ENCODE measurements at places on chromosomes 6 and 20.

- no peak for DNase-seq
Measured at GRCh38 chr6:155291291-155291690, 23.0 kb downstream of the TFB1M start.

- DNase-seq: no peak
Measured at GRCh38 chr6:149563203-149563927, 2.8 kb upstream of the GINM1 start.

DNA sequence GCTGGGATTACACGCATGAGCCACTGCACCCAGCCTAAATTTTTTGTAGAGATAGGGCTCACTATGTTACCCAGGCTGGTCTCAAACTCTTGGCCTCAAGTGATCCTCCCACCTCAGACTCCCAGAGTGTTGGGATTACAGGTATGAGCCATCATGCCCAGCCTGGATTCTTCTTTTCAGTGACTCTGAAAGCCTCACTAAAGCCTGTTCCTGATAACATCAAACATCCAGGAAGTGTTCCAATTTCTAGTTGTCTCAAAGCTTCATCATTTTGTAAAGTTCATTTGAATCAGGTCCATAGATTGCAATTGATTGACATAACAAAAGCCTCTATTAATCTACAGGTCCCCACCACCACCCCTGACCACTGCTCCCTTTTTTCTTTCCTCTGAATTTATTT is 29.2 kb upstream of the CHMP4B start:
- no peak for DNase-seq

- peak; percentile 54 for DNase-seq
Measured at GRCh38 chr6:7112741-7113313, 5.1 kb downstream of the RREB1 start.

DNA sequence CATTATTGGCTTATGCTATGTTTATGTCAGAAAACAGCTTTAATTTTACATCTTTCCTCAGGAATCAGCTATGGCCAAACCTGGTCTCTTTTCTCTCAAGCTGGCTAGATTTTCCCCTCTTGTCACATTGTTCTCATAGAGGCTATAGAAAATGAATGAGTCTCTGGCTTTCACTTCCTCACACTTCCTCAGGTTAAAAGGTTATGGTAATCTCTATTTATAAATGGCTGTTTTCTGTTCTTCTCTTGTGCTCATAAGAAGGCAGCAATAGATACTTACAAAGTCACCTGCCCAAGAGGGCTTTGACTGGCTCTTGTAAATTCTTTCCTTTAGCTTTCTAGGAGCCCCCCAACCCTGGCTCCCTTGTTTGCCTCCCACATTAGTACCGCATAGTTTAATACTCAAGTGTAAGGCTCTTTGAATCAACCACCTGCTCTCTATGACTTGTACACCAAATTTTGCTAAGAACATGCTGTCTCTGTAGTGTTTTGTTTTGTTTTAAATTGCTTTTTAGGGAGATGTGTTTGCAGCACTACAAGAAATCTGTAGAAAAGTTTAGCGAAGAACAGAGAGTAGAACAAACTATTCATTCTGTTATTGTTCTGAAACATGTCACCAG is 897.4 kb upstream of the CITED2 start:
- DNase-seq: no peak

DNA sequence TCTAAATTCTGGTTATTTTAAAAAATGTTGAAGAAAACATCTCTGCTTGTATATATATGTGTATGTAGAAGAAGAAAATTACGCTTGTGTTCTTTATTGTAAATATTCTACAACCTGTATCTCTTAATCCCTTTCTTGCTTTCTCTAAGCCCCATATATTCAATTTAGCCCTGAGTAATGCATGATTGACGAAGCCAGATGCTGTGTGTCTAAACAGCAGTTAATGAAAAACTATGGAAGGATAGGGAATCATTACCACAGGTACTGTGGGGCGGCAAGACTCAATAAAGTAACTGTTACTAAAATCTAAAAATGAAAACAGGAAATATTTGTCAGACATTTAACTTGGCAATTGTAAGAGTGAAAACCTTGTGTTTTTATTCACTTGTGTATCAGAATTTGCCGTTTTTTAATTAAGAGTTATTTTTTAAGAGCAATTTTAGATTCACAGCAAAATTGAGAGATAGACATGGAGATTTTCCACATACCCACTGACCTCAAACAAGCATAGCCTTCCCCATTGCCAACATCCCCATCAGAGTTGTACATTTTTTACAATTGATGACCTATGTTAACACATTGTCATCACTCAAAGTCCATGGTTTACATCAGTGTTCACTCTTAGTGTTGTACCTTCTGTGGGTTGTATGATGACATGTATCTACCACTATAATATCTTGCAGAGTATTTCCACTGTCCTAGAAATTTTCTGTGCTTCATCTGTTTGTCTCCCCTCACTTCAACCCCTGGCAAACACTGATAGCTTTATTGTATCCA is 76.7 kb downstream of the BCKDHB start:
- no peak for DNase-seq

GRCh38 chr20:58005581-58006345 is 222.7 kb downstream of the ANKRD60 start:
- no peak for DNase-seq

DNA sequence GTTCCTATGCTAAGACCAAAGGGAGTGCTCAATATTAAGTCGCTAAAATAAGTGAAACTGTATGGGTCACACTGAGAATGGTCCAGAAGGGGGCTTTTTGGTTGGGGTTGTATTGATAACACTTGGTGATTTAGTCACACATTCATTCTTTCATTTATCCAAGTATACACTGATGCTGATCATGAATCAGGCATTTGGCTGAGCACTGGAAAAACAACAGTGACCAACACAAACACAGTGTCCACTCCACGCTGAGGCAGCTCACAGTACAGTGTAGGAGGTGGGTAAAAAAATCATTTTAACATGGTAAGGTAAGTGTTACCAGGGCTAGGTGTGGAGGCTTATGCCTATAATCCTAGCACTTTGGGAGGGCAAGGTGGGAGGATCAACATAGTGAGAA is 9.2 kb upstream of the FAM83C start:
- DNase-seq: no peak

DNA sequence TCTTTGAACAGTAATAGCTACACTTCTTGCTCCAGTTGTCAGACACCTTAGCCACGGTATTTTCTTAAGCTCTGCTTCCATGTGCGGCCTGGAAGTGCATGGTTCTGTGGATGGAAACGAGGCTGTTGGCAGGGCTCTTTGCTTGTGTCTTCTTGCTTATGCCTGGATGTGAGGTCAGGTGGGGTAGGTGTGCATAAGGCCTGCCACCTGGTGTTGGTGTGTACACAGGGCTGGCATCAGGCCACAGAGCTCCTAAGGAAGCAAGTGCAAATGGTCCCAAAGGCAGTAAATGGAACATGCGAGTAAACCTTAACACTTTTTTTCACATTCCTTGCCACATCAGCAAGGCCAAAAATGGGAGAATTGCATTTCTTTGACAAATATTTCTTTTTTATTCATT is 158.1 kb upstream of the GMDS start:
- peak; percentile 73 for DNase-seq
